T-helper 1 cell (primary cell): ENCODE measurements at places on chromosomes 12 and 14.

- no peak for DNase-seq
These were observed 400.2 kb upstream of the OR4E1 start for GRCh38 chr14:22073801-22074200.

GRCh38 chr12:42145552-42146215 lies 1.0 kb upstream of the GXYLT1 start:
- no peak for DNase-seq

GRCh38 chr12:52279422-52280318 lies 5.2 kb downstream of the KRT86 start:
- DNase-seq, result no peak

DNA sequence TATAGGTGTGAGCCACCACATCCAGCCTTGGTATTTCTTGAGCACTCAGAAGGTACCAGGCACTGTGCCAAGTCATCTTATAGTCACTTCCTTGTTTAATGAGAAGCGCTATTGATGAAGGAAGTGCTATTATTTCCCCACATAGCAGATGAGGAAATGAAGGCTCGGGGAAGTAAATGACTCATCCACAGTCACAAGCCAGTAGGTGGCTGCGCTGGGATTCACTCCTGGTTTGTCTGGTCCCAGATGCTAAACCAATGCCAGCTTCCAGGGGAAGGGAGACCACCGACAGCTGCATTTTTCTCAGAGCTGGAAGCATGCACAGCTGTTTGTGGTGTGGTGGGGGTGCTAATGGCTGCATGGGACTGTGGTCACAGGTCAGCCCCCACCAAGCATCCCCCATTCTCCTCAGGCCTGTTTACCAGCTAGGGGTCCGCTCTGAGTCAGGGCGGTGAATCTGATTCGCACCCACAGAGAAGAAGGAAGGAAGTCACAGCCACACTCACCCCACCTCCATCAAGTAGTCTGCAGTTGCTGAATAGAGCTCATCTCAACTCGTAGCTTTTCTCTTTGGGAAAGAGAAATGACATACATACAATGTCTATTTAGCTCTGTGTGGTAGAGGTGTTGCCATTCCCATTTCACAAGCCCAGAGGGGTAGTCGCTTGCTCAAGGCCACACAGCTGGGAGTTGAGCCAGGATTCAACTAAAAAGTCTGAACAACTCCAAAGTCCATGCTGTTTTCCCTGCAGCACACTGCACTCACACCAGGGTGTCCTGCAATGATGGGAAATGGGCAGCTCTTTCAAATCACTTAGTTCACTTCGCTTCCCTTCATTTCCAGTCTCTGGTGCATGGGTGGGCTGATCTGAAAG lies 6.3 kb upstream of the LTBP2 start:
- DNase-seq, result peak; percentile 48

DNA sequence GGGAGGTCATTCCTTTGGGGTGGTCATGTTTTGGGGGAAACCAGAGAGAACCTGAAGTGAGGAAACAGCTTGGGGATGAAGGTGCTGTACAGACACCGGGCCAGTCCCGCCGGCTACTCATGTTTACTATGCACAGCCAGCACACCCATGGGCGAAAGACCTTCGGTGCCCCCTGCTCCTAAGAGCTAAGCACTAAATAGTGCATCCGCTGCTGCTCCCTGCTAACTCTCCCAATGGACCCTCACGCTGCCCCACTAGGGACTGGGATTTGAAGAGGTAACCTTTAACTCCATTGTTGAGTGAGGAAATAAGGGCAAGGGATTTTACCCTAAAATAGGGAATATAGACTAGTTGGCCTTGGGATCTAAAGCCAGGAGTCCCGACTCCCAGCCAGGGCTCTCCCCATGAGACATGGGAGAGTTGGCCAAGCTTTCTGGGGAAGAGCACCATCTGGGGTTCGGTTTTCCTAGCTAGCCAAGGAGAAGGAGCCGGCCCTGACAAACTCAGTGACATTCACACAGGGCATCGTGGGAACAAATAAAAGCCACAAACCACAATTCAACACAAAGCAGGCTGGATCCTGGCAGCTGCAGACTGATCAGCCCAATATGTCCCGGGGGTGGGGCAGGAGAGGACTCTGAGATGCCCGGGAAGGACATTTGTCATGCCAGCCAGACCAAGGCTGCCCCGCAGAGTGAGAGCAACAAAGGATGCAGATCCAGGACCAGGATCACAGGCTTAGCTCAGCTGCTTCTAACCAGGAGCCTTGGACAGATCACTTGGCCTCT lies 91.7 kb downstream of the SINHCAF start:
- DNase-seq, result no peak

DNA sequence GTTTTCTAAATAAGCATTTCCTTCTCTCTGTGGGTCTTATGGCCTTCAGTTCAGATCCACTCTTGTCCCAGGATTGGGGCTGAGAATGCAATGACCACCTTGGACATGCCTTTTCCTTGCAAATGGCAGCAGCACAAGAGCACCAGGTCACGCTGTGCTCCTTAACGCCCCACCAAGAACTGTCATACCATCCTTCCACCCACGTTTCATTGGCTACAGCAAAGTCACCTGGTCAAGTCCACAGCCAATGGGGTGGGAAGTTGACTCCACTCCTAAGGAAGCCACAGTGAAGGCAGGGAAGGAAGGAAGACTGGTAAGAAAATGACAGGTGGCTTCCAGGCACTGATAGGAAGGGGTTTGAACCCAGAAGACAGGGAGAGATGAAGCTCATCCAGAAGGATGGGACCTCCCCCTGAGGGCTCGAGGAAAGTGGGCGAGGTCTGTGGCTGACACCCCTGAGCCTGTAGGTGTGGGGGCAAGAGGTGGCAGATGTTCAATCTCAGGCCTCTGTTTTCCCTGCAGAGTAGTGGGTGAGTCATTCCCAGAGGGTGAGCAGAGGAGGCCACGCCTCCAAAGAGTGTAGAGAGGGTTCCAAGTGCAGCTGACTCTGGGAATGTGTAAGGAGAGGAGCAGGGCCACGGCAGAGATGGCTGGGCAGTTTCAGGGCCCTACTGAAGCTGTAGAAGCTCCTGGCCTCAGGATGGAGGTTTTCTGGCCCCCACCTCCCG lies 113.5 kb upstream of the VRK1 start:
- no peak for DNase-seq

GRCh38 chr12:89939522-89940215 lies 231.0 kb upstream of the ATP2B1 start:
- no peak for DNase-seq
